ENCODE measurements at places on chromosomes 1 and 21.

- no peak for DNase-seq
Measured at GRCh38 chr1:1391225-1391624, 7.9 kb downstream of the CCNL2 start.

DNA sequence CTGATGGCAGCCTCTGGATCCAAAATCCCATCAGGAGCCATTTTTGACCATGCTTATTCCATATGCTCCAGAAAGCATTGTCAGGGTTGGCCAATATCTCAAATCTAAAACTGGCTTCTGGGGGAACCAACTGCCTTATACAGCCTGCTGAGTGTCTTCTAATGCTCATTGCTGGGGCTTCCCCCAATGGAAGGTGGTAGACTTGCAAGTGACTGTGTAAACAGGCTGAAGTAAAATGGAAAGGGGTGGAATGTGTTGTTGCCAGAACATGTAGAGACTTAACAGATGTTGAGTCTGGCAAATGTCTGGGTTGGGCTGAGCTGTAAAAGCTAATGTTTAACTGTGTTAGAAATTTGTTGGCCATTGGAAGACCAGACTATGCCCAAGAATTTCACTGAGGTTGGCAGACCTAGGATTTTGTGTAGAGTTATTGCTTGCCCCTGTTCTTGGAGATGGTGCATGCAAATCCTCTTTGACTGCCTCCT, 22.7 kb upstream of the LRIF1 start:
- no peak for DNase-seq

DNA sequence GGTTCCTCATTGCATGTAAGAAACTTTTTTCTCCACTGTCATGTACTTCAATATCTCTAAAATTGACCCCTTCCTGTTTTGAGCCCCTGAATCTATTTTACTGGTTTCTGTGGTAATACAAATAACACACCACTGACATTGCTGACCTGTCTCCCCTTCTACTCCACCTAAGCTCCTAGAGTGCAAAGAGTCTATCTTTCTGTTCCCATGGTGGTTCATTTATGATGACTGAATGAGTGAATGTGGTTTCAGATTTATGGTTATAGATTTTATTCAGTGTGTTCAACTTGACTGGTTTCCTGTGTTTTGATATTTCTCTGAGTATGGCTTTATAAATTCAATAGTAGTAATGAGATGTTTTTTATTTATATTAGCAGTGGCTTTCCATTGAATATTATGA, 127.7 kb downstream of the MAGI3 start:
- DNase-seq, result no peak

DNA sequence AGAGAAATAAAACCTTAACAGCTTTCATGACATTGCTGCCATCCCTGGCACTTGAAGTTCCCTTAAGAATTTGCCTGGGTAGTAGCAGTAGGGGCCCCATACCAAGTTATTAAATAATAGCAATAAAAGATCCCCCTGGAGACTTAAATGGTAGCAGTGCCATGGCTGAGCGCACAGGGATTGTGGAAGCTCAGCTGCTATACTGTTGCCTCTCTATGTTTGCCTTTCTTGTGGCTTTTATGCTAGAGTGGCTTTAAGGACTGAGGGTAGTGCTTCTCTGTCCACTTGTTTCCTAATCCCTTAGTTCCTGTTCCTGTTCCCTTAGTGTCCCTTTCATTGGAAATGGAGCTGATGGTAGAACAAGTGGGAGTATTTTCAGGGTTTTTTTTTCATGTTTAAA, 42.1 kb downstream of the NCF2 start:
- no peak for DNase-seq

DNA sequence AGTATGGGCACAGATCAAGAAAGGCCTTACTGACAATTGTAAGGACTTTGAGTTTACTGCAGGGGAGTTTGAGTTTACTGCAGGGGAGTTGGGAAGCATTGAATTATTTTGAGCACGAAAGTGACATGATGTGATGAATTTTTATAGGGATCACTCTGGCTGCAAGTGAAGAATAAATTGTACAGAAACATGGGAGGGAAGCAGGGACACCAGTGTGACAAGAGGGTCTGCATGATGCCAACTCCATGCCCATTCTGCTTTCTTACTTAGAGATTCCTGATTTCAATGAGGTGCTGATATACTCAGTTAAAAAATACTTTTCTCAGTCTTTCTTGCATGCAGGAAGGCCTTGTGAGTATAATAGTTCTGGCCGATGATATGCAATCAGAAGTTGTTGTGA, 234.4 kb downstream of the CENPF start:
- DNase-seq, result no peak

DNA sequence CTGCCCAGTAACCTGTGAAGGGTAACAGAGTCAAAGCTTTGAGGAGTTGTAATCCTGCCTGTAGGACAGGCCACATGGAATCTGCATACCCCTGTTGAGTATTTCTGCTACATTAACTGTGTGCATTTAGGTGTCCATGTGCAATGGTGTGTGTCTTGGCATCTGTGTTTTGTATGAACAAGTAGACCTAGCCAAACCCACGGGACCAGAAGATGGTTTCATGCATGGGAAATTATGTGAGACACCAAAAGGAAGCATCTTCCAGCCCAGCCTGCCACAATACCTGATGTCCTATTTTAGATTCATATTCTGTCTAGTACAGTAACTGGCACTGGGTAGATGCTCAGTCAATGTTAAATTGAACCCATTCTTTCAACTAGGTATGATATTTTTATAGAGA, 70.8 kb upstream of the KCND3 start:
- DNase-seq, result no peak
